Stimulated activated CD4-positive, alpha-beta T cell treated with anti-CD3 and anti-CD28 coated beads, Interleukin-2, amount 100 ng/mL, for 24 hours (primary cell): ENCODE measurements at places on chromosomes 4 and X.

DNA sequence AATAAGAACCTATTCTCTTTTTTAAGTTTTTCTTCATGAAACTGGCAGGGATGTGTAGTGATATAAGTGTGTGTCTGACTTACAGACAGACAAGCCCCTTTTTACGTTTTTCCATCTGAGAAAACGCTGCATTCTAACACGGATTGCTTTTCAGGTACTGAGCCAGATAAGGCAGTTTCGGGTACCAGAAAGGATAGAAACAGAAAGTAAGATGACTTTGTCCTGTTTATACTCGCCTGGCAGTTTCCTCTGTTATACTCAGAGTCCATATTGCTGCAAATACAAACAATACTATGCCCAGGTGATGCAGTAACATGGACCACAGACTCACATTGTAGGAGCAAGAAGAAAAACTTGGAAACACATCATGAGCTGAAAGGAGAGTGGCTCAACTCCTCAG lies 2320.6 kb upstream of the AGA start:
- no peak for DNase-seq

DNA sequence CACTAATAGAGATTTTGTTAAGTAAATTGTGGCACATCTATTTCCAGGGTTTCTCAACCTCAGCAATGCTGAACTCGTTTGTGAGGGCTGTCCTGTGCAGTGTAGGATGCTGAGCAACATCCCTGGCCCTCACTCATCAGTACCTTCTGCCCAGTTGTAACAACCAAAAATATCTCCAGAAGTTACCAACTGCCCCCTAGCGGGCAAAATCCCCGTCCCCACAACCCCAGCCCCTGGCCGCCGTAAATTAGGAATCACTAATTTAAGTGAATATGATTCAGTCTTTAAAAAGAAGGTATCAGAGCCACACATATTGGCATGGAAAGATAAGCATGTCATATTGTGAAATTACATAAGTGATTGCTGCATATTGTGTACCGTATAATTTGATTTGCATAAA lies 123.4 kb downstream of the ASB9 start:
- peak; percentile 42 for DNase-seq

- no peak for DNase-seq
Observed at GRCh38 chr4:145554691-145555090, 64.5 kb upstream of the MMAA start.

DNA sequence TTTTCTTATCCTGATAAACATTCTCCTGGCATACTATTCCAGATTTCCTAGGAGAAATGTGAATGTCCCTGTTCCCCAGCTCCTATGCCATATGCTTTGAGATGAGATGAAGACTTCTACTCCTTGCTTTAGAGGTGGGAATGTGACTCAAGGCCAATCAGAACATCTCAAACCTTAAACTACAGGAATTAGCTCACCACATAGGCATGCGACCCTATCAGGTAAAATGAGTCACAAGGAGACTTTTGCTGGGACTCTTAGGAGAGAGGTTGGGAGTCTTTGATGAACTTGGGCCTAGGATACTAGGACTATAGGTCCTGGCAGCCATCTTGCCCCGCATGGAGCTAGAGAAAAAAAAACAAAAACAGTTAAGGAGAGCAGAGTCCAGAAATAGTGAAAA lies 5.8 kb upstream of the USO1 start:
- no peak for DNase-seq

DNA sequence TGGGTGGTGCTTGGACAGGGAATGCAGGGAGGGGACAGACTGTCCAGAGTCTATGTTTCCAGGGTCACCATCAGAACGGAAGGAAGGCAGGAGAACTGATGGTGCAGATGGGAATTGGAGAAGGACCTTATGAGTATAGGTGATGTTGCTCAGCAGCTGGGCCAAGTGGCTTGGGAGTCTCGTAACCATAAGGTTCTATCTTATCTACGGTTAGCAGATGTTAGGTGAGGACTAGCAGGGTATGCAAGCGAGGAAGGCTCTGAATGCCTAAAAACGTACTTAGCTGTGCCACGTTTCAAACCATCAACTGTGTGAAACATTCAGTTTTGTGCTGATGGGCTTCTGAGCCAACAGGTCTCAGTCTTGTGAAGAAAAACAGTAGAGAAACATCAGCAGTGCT lies 22.4 kb downstream of the MAGEA9 start:
- DNase-seq, result no peak

GRCh38 chr4:26473893-26474292 lies 16.4 kb downstream of the CCKAR start:
- DNase-seq, result no peak

DNA sequence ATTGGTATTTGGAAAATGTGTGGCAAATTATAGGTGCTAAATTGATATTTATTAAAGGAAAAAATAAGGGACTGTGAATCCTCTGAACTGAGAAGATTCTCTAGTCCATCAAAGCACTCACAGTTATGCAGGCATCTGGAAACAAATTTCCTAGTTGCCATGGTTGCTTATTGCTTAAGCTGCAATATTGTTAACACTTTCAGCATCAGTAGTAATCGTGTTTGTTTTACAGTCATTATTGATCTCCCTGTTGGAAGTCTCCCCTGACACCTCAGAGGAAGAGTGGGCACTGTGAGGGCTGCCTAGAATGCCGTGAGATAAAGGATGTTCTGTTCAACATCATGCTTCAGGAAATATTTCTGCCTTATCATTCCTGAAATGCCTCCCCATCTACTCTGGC lies 2004.3 kb upstream of the ADGRL3 start:
- DNase-seq, result no peak

- no peak for DNase-seq
Observed at GRCh38 chr4:7571701-7572100, 137.0 kb upstream of the PSAPL1 start.

GRCh38 chr4:183478926-183479325 lies 25.9 kb upstream of the ING2 start:
- DNase-seq, result no peak

GRCh38 chr4:145539671-145540070 lies 58.0 kb downstream of the SMAD1 start:
- no peak for DNase-seq

- DNase-seq, result no peak
Observed at GRCh38 chr4:21002976-21003375, 302.7 kb downstream of the PACRGL start.

DNA sequence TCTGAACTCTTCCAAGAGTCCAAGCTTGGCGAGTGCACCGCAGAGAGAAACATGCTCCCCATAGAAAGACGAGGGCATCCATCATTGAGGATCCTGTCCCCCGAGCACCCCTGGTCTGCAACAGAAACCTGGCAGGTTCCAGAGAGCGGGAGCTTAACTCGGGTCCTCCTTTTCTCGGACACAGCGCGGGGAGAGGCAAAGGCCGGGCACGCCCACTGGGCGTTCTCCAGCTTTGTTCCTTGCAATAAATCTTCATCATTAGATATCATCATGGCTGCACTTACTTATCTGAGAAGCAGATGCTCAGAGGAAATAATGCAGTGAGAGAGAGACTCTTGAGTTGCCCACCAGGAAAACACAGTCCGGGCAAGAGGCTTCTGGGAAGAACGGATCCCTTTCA lies 90.1 kb upstream of the PSAPL1 start:
- DNase-seq, result no peak

DNA sequence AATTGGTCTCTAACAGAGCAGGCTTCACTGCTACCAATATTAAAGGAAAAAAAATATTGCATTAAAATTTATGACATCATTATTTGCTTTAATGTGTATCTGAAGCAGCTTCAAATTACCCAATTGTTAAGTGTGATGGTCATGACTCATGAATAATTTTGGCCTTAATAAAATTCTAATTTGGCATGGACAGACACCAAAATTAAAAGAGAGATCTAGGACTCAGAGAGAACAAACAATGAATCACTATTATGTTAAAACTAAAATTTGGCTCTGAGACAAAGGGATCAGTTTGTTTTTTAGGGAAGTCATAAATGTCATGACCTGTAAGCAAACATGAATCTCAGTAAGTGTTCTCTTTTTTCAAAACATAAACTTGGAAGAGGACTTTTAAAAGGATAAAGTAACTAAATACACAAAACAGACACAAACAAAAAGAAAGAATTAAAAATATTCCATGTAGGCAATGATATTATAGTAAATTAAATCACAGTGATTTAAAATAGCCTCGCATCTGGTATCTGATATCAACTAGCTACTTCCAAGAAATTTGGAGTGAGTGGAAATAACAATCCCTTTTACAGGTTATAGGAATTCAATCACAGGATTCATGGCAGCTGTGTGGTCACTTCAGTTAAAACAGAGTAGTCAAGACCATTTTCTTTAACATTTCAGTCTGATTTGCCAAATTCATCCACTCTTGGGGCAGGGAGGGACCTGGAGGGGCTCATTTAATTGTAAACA lies 11.6 kb downstream of the VEGFC start:
- no peak for DNase-seq
